T47D (cell line): ENCODE measurements at places on chromosomes 3 and 15.

GRCh38 chr3:67093305-67093704 lies 95.2 kb downstream of the KBTBD8 start:
- DNase-seq, result no peak

DNA sequence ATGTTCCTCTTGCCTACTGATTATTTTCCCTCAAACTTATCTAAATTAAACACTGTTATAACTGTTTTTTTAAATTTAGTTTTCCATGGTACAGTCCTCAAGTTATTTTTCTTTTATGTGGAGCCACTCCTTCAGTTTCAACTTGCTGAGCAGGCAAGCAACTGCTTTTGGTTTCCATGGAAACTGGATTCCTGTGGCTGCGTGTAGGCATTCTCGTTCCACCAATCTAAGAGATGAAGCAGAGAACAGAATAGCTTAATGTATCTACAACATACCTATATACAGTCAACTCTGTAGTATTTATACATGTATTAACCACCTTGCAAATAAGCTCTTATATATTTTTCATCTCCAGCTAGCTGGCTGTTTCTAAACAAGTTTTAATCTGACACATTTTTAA lies 25.8 kb upstream of the ANXA2 start:
- DNase-seq, result peak; percentile 84

DNA sequence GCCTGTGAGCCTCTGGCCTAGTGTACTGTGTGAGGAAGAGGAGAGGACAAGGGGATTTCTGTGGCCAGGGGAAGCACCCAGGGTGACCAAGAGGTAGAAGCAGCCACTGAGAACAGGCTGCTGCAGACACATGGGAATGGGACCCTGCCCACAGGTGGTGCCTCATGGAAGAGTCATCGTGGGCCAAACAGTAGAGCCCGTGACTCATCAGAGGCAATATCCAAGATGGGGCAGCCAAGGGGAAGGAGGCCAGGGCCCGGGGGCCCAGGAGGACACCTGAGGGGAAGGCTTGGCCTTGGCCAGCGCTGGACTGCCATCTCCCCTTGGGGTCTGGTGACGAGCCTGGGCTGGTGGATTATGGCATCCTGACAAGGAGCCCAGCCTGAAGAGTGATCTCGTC lies 275.0 kb upstream of the LYSMD4 start:
- DNase-seq, result no peak

DNA sequence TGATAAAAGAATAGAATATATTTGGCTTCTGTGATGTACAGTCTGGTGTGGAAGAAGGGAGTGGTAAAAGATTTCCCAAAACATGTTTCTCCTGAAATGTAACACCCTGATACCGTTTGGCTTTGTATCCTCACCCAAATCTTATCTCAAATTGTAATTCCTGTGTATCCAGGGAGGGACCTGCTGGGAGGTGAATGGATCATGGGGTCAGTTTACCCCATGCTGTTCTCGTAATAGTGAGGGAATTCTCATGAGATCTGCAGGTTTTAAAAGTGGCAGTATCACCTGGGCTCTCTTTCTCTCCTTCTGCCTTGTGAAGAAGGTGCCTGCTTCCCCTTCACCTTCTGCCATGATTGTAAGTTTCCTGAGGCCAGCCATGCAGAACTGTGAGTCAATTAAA lies 1070.8 kb downstream of the IGSF11 start:
- no peak for DNase-seq

- no peak for DNase-seq
Measured at GRCh38 chr3:138450181-138450580, 15.8 kb downstream of the ESYT3 start.

GRCh38 chr3:13308380-13308801 lies 111.7 kb downstream of the NUP210 start:
- DNase-seq, result peak; percentile 18

- no peak for DNase-seq
Measured at GRCh38 chr15:29383367-29383766, 113.7 kb upstream of the NSMCE3 start.

DNA sequence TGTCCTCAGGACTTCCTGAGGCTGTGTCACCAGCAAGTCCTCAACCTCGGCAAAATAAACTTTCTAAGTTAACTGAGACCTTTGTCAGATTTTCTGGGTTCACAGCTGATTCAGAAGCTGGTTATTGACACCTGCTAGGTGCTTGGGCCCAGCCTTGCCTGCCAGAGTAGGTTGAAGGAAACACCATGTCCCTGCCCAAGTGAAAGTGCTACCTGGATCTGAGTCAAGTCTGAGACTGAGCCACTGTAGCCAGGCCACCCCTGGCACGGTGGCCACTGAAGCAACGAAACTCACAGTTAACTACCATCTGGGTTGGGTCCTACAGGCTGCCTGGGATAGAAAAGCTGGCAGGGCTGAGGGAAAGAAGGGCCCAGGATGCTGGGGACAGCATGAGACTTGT lies 8.2 kb downstream of the HYAL2 start:
- no peak for DNase-seq

DNA sequence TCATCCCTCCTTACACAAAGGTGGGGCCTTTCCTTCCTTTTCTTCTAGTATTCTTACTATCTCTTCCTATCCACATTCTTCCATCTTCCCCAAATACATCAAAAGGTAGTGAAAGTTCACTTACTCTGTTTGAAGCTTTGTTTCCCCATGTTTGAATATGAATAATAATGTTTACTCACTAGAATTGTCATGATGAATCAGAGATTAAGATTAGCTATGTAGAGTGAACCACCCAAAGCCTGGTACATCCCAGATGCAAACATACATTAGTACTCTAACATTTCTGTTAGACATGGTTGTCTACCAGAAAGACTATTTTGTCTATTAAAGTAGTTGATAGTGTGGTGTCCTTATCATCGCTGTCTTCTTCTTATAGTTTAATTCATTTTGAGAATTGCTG lies 327.1 kb upstream of the TBC1D5 start:
- no peak for DNase-seq
